ENCODE measurements at places on chromosomes 2 and 18.
A peak's percentile ranks its signal among the peaks of the same experiment; 100 is the strongest.

- DNase-seq: peak; percentile 24
Observed at GRCh38 chr2:27954771-27955383, 64.3 kb downstream of the BABAM2 start.

DNA sequence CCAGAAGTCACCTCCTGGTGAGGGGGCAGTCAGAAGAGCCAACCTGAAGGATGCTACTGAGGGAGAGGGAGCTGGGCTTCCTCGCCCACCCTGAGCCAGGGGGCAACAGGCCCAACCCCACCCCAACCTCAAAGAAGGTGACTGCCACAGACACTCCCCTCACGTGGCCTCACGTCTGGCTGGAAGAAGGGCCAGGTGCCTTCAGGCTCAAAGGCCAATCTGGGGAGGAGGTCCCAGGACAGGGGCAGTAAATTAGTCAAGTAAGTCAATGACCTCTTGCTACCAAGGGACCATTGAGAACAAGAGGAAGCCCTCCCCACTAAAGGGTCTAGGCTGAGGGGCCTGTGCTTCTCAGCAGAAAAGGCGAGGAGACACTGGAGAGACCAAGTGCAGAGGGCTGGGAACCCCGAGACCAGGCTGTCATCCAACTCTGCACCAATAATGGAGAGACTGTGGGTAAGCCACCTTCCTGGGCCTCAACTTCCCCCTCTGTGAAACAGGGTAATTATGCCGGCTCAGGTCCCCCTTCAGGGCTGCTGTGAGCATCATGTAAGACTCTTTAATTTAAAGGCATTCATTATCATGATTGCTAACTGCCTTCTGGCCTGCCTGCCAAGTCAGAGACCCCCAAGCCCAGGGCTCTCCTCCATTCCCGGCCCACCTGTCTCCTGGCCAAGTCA is 20.2 kb upstream of the TNS1 start:
- peak; percentile 44 for DNase-seq

GRCh38 chr2:176742271-176742670 is 470.3 kb upstream of the HNRNPA3 start:
- DNase-seq: no peak

GRCh38 chr2:174332217-174332963 is 2.4 kb upstream of the SP9 start:
- no peak for DNase-seq

DNA sequence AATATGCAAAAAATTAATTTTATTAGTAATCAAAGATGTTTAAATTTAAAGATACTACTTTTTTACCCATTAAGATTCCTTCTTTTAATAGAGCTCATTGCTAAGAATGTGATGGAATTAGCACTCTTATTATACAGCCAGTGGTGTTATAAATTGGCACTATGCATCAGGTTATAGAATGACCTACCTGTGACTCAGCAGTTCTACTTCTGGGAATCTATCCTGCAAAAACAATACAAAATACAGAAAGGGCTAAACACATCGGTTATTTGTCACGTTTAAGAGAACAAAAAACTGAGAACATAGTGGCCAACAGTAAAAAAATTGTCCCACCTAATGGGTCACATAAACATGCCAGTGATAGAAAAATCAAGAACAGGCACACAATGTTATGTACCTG is 9.4 kb upstream of the ADD2 start:
- DNase-seq: no peak

DNA sequence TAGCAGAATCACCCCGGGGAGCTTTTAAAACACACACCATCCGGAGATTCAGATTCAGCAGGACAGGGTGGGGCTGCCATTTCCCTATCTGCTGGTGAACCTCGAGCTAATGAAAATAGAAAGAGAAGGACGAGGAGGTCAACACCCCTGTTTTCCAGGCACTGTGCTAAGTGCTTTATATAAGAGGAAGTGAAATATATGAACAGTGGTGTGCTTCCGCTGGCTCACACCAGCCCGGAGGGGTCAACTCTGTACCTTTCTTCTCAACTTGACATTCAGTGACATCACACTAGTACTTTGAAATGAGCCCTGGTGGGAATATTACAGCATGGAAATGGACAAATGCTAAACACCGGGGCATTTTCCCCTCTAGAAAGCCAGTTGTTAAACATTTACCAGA is 108.3 kb upstream of the LTBP1 start:
- DNase-seq: no peak

DNA sequence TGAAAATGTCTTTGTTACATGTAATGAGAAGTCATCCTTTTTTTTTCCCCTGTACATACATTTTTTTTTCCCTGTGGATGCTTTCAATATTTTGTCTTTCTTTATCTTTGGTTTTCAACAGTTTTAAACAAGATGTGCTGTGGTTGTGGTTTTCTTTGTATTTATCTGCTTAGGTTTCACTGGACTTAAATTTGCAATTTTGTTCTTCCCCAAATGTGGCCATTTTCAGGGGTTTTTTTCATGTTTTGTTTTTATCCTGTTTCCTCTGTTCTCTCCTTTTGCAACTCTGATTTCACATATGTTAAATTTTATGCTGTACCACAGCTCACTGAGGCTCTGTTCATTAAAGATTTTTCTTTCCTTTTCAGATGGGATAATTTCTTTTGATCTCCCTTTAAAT is 41.7 kb downstream of the GALNT1 start:
- no peak for DNase-seq

GRCh38 chr18:32158108-32158624 is 31.7 kb upstream of the MEP1B start:
- DNase-seq: peak; percentile 62

GRCh38 chr2:49687918-49688317 is 533.6 kb upstream of the FSHR start:
- no peak for DNase-seq

DNA sequence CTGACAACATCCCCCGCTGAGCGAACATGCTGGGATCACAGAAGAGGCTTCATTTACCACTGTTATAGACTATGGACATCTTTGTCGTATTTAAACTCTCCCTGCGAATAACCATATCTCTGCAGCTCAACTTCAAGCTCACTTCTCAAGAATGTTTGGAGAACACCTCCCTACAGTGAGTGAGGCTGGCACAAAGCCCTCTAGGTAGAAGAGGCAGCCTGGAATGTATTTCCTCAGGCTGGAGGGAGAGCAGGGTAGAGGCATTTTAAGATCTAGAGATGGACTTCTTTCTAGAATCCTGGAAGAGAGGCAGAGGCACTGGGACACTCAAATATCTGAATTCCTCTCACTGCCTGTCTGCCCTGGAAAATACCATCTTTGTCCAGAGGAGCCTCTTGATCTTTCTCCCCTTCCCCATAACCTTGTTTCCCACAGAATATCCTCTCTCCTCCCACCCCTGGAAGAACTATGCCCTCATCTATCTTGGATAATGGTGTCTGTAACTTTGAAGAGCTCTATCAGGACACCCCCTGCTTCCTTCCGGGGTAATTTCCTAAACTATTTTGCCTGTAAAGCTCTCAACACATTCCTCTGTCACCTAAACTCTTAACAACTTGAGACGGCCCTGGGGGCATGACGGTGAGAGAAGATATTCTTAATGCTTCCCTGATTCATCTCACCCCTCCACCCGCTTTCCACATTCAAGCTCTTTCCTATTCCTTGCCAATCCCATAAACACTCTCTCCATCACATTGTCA is 2.4 kb upstream of the ANTXR1 start:
- DNase-seq: no peak

- DNase-seq: no peak
Observed at GRCh38 chr2:162324953-162325352, 6.5 kb upstream of the IFIH1 start.

DNA sequence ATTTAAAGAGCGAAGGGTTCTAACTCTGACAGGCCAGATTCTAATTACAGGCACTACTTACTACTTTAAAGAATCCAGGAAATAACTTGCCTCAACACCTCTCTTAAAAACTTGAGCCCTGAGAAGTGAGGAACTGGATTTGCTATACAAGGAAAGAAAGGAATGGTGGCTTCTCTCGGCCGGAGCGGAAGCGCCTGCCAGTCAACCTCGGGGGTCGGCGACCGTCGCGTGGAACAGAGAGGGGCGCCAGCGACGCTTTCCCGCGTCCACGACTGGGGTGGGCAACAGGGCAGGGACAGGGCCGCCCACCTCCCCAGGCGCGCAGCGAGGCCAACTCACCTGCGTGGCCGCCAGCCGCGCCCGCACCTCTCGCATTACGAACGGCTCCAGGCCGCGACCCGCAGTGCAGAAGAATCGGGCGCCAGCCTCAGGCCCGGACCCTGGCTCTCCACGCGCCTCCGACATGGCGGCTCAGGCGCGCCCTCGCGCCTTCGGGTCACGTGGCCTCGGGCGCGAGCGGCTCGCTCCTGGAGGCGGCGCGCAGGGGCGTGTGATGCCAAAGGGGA is at the start of gene THUMPD2:
THUMPD2 (minus strand) TSS at position 484 of the 566 bp plus-strand sequence; CDS start at position 465, 19 bp downstream.
- DNase-seq: peak; percentile 70

- no peak for DNase-seq
Observed at GRCh38 chr18:65423776-65424175, 327.0 kb upstream of the CDH7 start.

GRCh38 chr2:2590841-2591541 is 259.9 kb upstream of the MYT1L start:
- no peak for DNase-seq

DNA sequence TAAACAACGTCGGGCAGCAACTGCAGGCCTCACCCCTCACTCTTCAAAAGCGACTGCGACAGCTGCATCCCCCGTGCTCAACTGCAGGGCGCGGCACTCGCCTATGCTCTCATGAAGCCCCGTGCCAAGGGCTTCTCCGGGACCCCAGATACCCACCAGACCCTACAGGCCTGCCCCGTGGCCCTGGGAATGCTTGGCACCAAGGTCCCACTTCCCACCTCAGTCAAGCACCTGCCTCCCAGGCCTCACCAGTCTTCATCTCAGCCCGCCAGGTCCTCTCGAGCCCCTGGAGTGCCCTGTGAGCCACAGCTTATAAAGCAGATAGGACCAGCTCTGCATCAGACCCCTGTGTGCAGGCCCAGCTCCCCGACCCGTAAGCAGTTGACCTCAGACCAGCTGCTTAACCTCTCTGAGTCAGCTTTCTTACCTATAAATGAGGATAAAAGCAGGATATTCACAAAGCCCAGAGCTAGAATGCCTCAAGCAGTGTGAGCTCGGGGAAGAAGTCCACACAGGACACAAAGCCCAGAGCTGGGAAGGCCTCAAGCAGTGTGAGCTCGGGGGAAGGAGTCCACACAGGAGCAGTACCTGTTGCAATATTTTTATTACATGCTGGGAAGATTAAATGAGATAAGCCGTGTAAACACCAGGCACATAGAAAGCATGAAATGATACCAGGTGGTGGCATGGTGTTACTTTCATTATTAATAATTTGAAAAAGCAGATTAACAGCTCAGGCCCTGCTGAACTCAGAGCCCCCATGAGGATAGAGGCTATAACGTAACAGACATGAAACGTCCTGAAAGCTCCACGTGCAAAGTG is 96.9 kb downstream of the HDAC4 start:
- DNase-seq: peak; percentile 51

DNA sequence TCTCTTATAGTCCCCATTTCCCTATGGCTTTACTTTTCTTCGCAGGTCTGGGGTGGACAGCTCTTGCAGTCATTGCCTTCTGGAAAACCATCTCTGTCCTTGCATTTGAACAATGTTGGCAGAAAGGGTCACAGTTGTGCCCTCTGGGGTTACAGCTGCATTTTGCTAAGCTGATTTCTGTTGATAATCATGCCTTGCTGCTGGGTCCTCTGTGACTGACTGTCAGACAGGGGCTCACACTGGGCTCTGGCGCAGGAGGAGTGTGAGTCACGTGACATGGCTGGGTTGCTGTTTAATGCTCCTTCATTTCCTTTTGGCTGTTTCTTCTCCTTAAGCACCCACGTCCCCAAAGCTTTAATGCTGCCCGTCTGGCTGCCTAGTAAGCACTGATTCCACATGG is 196.6 kb upstream of the LHCGR start:
- DNase-seq: no peak

- peak; percentile 73 for DNase-seq
Observed at GRCh38 chr2:14633061-14633460, 544 bp downstream of the LRATD1 start.

GRCh38 chr18:13246591-13246990 is 28.0 kb downstream of the LDLRAD4 start:
- DNase-seq: no peak

- DNase-seq: no peak
Observed at GRCh38 chr18:11750581-11751310, 61.7 kb downstream of the GNAL start.

GRCh38 chr2:75616406-75616805 is 30.2 kb upstream of the MRPL19 start:
- no peak for DNase-seq

DNA sequence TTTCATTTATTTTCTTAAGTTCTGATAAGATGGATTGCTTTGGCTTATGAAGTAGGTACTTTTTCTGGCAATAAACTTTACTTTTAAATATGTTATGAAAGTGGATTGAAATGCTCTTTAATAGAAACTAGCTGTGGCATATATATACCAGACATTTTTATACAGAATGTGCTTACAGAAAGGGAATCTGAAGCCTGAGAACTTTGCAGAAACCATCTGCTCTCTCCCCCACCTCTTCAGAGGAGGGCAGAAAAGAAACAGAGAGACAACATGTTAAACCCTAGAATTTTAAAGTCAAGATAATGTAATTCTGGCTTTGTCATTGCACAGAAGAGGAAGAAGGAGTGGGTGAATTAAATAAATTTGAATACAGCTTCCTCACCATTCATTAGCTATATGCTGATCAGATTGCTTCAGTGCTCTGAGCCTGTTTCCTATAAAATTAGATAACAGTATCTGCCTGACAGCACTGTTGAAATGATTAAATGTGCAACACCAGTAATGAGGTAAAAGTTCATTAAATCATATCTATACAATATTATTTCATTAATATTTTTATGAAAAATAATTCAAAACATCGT is 247.3 kb downstream of the CNTNAP5 start:
- no peak for DNase-seq

- no peak for DNase-seq
Observed at GRCh38 chr18:54360406-54360805, 2.7 kb downstream of the C18orf54 start.

GRCh38 chr18:4578449-4578848 is 123.3 kb upstream of the DLGAP1 start:
- no peak for DNase-seq

GRCh38 chr2:137951586-137951985 is 12.7 kb upstream of the HNMT start:
- no peak for DNase-seq

DNA sequence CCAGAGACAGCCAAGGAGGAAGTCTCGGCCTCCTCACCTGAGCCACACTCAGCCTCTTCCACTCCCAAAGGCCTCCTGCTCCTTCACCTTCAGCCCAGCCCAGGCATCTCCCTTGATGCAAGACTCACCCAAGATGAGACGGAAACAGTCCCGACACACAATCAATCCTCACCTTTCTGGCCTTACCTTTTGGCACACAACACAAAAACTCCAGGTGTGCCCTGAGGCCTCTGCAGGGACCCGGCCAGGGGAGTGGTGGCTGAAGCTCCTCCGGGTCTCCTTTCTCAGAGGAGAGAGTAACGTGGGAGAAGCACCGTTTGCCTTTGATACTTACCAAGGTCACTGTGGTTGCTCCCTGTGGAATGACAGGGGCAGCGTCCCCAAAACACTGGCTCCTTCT is 23.8 kb upstream of the EFHD1 start:
- DNase-seq: no peak

DNA sequence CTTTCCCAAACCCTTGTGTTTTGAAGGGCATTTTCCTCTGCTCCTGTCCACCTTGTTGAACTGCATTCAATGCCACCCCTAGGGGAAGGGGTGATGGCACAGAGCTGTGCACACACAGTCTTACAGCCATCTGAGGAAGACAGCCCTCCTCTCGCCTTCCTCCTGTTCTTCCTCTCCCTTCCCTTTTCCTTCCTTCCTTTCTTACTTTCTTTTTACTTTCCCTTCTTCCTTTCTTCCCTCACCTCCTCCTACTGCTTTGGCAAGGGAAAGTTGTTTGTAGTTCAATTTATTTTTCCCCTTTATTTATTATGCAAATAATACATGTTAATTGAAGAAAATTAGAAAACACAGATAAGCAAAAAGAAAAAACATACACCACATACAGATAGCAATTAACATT is 99.4 kb downstream of the CDH20 start:
- no peak for DNase-seq

All from pancreas (tissue), 10 donors.